CD4-positive, alpha-beta T cell (primary cell): ENCODE measurements at places on chromosomes 16 and 17. TPM values are rescaled to one million over a fixed set of nuclear protein-coding genes. Genes with fewer than 3 reads are reported as not detected.

SSTR5 gene
- total RNA-seq = not detected

MLLT6 gene
- 321 TPM for total RNA-seq

HOXB2 gene
- total RNA-seq = 4.8 TPM

USP43 gene
- 0.08 TPM for total RNA-seq

DNA sequence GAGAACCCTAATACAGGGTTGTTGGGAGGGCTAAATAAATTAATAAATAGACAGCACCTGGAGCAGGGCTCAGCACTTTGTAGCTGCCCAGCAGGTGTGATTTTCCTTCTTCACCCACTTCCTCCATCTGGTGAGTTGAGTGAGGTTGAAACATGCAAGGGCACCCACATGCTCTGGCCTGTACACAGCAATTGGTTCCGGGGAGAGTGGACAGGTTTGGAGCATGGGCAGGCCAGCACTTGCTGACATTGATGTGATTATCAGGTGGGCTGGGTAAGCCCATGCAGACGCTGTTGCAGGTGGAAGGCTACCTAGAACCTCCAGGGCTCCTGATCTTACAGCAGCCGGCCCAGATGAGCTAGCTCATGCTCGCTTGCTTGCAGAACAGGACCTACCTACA lies 1.3 kb upstream of the MRTFB start:
- peaks cover 17% of the 10 kb centered on the region for H3K4me1 ChIP-seq
- H3K4me3 ChIP-seq = no peak overlapping the region

- H3K27ac ChIP-seq = no peak overlapping the region
- no peak overlapping the region for H3K4me3 ChIP-seq
- H3K27me3 ChIP-seq = no peaks in the 10 kb centered on the region
- H3K36me3 ChIP-seq = no peaks in the 10 kb centered on the region
These were observed 32.9 kb downstream of the PCTP start for GRCh38 chr17:55783684-55784245.

DNA sequence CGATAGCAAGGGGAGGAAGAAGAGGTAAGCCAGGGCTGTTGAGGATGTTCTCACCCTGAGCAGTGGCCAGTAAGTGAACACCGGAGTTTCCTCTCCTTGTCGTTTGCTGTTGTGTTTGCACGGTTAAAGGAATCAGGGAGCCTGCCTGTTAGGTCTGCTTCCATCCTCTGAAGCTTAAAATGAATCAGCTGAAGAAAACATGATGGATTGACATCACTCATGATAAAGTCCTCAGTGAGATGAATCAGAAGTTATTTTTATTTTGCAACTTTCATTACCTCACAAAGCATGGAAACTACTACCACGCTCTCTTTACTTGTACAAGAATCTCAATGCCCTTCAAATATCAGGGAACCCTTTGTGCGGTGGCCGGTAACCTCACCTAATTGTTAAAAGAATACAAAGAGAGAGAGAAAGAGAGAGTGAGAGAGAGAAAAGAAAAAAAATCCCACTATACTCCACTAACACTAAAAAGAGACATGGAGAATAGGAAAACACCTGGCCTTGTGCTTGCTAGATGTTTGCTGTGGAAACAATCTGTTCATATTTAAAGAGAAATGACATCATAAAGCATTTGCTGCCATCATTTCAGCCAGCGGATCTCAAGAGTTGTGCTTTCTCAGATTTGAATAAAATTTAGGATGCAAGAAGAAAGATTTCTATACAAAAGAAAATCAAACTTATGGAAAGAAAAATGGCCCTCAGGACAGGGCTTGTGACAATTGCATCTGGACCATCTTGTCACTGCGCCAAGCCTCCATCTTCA lies 441.6 kb upstream of the SALL1 start:
- DNase-seq = no peak
- H3K4me1 ChIP-seq = no peaks in the 10 kb centered on the region
- H3K4me3 ChIP-seq = no peak overlapping the region
- no peaks in the 10 kb centered on the region for H3K36me3 ChIP-seq
- H3K27ac ChIP-seq = no peak overlapping the region

DNA sequence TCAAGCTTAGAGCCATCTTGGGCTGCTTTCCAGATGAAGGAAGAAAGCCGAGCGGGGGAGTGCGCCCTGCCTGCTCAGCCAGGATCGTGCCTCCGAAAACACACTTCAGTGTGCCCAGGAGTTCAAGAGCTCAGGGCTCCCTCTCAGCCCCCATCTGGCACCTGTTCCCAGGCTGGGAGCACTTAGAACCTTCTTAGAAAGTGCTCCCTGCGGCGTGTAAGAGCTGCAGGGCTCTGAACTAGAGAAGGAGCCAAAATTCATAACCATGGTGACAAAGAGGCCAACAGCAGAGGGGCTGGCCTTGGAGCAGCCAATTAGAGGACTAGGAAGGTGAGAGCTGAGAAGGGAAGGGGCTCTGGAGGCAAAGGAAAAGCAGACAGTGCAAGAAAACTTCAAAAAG lies 59.0 kb upstream of the TNRC6C start:
- no peak overlapping the region for H3K27ac ChIP-seq
- no peaks in the 10 kb centered on the region for H3K27me3 ChIP-seq
- H3K36me3 ChIP-seq = no peaks in the 10 kb centered on the region

GRCh38 chr16:52366983-52367382 lies 180.0 kb downstream of the TOX3 start:
- no peak overlapping the region for H3K4me3 ChIP-seq
- H3K27me3 ChIP-seq = no peaks in the 10 kb centered on the region
- DNase-seq = no peak

GRCh38 chr16:27816561-27816960 lies 247.0 kb downstream of the GSG1L start:
- no peaks in the 10 kb centered on the region for H3K27me3 ChIP-seq
- no peak for DNase-seq
- H3K36me3 ChIP-seq = no peaks in the 10 kb centered on the region
- no peak overlapping the region for H3K27ac ChIP-seq
- H3K4me3 ChIP-seq = no peak overlapping the region
- H3K4me1 ChIP-seq = no peaks in the 10 kb centered on the region

GRCh38 chr16:354291-354881 lies 1.9 kb upstream of the AXIN1 start:
- no peak for DNase-seq
- peaks cover 68% of the 10 kb centered on the region for H3K4me1 ChIP-seq
- peak overlapping the region; percentile 40 for H3K4me3 ChIP-seq
- peaks cover 8% of the 10 kb centered on the region for H3K36me3 ChIP-seq

DNA sequence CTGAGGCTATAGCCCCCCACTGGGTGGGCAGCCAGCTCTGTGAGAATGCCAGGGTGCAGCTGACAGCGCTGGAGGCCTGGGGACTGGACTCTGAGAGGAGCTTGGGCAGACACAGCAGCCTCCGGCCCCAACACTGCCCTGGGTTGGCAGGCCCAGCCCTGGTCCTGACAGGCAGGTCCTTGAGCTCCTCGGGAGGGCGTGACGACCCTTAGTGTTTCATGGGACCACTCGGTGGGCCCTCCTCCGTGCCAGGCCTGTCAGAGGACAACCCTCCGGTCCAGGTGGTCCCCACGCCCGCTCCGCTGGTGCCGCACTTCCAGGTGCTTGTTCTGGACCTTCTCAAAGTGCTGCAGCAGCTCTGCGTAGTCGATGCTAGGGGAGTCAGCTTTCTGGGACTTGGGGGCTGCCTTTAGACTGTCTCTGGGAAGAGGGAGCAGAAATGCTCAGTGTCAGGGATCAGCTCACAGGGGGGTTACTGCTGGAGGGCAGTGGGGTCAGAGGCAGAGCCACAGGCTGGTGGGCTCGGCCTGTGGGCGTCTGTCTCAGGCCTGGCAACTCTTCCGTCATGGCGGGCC lies 1.9 kb upstream of the MTSS2 start:
- H3K4me1 ChIP-seq = peaks cover 10% of the 10 kb centered on the region
- no peak overlapping the region for H3K27ac ChIP-seq
- H3K27me3 ChIP-seq = peaks cover 24% of the 10 kb centered on the region
- H3K36me3 ChIP-seq = no peaks in the 10 kb centered on the region
- no peak for DNase-seq

- H3K36me3 ChIP-seq = no peaks in the 10 kb centered on the region
- no peak for DNase-seq
- no peak overlapping the region for H3K4me3 ChIP-seq
- no peak overlapping the region for H3K27ac ChIP-seq
- no peaks in the 10 kb centered on the region for H3K27me3 ChIP-seq
These were observed 756.4 kb downstream of the CDH11 start for GRCh38 chr16:64365448-64365931.

DNA sequence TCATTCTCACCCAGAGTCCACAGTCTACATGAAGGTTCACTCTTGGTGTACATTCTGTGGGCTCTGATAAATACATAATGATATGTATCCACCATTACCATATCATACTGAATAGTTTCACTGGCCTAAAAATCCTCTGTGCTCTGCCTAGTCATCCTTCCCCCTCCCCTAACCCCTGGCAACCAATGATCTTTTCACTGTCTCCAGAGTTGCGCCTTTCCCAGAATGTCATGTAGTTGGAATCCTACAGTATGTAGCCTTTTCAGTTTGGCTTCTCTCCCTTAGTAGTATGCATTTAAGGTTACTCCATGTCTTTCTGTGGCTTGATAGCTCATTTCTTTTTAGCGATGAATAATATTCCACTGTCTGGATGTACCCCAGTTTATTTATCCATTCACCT lies 101.3 kb downstream of the NOG start:
- H3K36me3 ChIP-seq = no peaks in the 10 kb centered on the region
- no peak for DNase-seq
- H3K4me3 ChIP-seq = no peak overlapping the region
- no peaks in the 10 kb centered on the region for H3K27me3 ChIP-seq

GRCh38 chr16:19410435-19411171 lies 7.1 kb upstream of the TMC5 start:
- H3K36me3 ChIP-seq = no peaks in the 10 kb centered on the region
- H3K4me1 ChIP-seq = peaks cover 10% of the 10 kb centered on the region
- H3K4me3 ChIP-seq = peak overlapping the region; percentile 35
- no peak for DNase-seq
- no peak overlapping the region for H3K27ac ChIP-seq
- H3K27me3 ChIP-seq = peaks cover 15% of the 10 kb centered on the region

DNA sequence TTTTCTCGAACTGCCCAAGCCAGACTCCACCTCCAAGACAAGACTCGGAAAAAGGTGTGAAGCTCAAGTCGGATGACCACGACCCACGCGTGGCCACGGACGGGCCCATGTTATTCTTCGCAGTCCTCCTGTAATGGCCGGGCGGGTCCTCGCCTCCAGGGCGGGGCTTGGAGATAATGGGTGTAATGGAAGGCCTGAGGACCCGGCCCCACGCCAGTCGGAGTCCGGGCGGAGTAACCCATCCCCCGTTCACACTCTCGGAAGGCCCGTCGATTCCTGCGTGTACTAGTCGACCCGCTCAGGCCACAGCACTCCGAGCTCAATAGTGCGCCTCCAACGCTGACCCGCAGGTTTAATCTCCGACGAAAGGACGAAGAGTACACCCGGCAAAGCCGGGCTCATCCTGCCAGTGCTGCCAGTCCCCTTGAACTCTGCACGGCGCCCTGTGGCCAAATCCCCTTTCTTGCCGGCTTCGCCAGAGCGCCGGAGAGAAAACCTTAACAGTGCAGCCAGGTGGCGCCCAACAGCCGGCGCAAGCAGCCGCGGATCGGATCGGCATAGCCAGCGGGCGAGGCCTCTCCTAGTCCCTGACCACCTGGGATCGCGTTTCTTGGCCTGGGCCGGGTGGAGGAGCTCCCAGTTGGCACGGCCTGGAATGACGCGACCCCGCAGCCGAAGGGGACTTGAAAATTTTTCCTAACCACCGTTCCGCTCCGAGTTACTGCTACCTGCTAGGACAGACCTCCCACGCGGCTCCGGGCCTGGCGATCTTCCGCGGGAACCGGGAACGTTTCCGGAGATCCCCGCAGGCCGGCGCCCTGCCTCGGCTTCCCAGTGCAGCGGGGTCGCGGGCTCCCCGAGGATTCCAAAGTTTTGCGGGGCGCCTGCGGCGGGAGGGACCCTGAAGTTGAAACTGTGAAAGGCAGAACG lies 762.0 kb downstream of the KCNJ18 start:
- H3K27ac ChIP-seq = no peak overlapping the region
- DNase-seq = no peak
- H3K36me3 ChIP-seq = no peaks in the 10 kb centered on the region
- H3K27me3 ChIP-seq = no peaks in the 10 kb centered on the region

DNA sequence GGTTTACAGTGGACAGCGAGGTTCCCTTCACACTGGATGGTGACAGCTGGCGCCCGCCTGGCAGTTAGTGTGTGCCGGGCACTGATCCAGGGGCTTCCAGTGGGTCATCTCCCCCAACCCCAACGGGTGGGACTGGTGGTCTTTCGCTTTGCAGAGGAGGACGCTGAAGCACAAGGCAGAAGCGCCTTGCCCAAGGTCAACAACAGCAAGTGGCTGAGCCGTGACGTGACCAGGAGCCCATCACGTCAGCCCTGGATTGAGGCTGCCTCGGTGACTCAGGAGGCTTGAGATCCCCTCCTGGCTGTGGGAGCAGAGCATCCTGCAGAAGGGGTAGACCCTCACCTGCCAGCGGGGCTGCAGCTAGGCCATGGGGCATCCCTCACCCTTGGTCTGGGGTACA lies 215.3 kb downstream of the RBFOX3 start:
- H3K27ac ChIP-seq = no peak overlapping the region
- peaks cover 35% of the 10 kb centered on the region for H3K27me3 ChIP-seq
- peaks cover 9% of the 10 kb centered on the region for H3K4me1 ChIP-seq
- H3K36me3 ChIP-seq = no peaks in the 10 kb centered on the region
- DNase-seq = no peak

- no peak for DNase-seq
- peaks cover 18% of the 10 kb centered on the region for H3K27me3 ChIP-seq
- no peaks in the 10 kb centered on the region for H3K36me3 ChIP-seq
- no peaks in the 10 kb centered on the region for H3K4me1 ChIP-seq
These were observed 111.1 kb downstream of the AIPL1 start for GRCh38 chr17:6323626-6324356.

GRCh38 chr17:36463916-36464764 lies 22.3 kb upstream of the ZNHIT3 start:
- no peaks in the 10 kb centered on the region for H3K36me3 ChIP-seq
- H3K4me3 ChIP-seq = no peak overlapping the region
- H3K4me1 ChIP-seq = peaks cover 3% of the 10 kb centered on the region
- peaks cover 63% of the 10 kb centered on the region for H3K27me3 ChIP-seq

DNA sequence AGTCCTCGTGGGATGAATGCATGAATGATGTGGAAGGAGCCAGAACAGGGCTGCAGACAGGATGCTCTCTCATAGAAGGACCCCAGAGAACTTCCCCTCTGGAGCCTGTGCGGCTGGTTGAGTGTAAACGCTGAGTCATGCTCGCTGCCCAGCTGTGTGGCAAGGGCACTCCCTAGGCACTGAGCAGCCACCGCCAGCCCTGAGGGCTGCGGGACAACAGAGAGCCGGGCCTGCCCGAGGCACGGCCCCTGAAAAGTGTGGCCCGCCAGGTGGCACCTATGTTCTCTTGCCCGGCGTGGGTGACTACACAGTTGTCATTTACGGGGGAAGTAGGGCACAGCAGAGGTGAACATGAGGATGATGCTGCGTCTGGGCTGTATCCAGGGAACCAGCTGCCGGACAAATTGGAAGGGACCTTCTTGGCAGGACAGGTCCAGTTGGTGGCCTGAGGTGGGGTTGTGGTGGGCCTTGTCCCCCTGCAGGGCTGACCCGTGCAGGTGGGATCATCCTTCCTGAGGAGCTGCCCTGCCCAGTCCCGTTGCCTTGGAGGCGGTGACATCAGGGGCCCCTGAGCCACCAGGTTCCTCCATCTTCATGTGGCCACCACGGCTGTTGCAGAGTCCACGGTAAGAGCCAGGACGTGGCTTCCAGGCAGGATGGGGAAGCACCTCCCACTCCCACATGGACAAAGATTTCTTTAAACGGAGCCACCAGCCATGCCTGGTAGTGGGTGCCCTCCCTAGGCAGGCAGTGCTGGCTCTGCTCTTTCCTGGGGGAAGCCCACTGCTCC lies 94.8 kb upstream of the CBX4 start:
- DNase-seq = no peak
- no peaks in the 10 kb centered on the region for H3K36me3 ChIP-seq
- no peak overlapping the region for H3K27ac ChIP-seq
- H3K4me1 ChIP-seq = peaks cover 44% of the 10 kb centered on the region
- peaks cover 38% of the 10 kb centered on the region for H3K27me3 ChIP-seq
- no peak overlapping the region for H3K4me3 ChIP-seq
